NCI-H2171 treated with DMSO at 0.1 percent for 48 hours (cell line): ENCODE measurements at places on chromosomes 12 and 14.

- no peak for DNase-seq
These were observed 105.0 kb downstream of the SNAPC1 start for GRCh38 chr14:61866932-61867920.

- no peak for DNase-seq
These were observed 6.3 kb upstream of the NRIP2 start for GRCh38 chr12:2841056-2841650.

DNA sequence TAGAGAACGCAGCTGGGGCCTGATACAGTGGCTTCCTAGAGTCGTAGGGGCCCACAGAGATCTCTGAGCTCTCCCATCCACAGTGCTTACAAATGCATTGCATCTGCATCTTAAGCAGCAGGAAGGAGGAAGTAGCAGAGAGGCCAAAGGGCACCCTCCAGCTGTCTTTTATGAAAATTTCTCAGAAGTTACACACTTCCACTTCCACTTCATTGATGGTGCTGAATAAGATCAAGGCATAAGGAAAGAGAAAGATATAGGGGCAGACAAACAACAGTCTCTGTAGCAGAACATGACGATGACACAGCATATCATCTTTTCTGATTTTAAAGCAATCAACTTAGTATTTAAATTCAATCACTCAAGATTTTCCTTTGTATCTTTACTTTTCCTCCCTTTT is 51.6 kb upstream of the ABCC9 start:
- no peak for DNase-seq

GRCh38 chr12:32504591-32504990 is 105.2 kb downstream of the FGD4 start:
- no peak for DNase-seq

GRCh38 chr14:100593751-100594624 is 6.8 kb upstream of the BEGAIN start:
- DNase-seq, result no peak

DNA sequence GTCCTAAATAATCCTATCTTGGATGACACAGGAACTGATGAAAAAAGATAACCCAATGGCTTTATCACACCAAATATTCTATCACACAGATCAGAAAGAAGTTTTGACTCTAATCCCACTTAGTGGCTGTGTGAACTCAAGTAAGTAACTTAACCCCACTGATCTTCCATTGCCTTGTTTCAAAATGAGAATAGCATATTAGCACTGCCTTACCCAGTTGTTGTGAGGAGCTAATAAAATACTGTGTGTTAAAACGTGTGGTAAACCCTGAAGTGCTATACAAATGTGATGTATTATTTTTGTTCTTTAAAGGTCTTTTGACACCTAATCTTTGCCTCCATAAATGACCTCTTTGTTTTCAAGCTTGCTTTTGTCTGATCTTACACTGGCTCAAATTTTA is 60.9 kb upstream of the ARID2 start:
- no peak for DNase-seq

DNA sequence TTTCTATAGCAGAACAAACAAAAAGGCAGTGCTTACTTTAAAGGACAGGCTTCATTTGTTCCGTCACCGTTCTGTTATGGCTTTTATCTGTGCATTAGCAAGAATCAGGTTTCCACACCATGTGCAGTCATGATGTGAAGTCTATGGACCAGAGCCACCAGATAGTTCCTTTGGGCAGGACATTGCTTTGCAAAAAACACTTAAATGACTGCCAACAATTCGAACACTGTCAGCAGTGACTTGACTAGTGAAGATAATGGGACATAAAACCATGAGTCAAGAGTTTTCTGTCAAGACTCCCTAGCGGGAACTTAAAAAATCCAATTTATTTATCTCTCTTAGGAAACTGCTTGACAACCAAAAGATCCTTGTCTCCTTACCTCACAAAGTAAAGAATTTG is 80.3 kb downstream of the NKX2-1 start:
- DNase-seq, result peak; percentile 13

DNA sequence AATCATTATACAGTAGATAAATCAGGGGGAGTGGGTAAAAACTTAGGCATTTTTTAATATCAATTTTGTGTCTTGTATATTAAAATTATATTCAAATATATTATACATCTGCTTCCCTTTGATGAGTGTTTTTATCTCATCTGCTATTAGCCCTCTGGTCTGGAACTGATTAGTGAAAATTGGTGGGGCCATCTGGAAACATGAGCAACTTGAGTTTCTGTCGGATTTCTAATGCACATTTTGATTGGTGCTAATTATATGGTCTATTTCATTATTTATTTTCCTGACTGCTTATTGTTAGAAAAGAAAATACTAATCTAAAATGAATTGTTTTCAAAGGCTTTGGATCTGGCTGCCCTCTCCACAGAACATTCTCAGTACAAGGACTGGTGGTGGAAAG is 28.2 kb downstream of the TTC8 start:
- no peak for DNase-seq

- DNase-seq, result no peak
These were observed 411.4 kb downstream of the CCDC91 start for GRCh38 chr12:28601570-28602058.

DNA sequence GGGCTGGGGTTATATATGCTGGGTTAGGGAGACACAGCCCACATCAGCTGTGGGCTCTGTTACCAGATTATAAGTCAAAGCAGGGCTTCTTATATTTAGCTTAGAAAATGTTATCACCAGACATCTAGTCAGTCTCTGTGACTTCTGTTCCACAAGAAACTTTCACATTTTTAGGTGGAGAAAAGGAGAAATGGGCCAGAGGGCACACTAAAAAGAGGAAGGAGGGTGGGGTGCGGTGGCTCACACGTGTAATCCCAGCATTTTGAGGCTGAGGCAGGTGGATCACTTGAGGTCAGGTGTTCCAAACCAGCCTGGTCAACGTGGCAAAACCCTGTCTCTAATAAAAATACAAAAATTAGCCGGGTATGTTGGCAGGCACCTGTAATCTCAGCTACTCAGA is 28.0 kb upstream of the SLC38A1 start:
- no peak for DNase-seq

GRCh38 chr14:76955575-76956315 is 72.8 kb downstream of the IRF2BPL start:
- no peak for DNase-seq

GRCh38 chr14:103543721-103544387 is 14.9 kb downstream of the TRMT61A start:
- no peak for DNase-seq

DNA sequence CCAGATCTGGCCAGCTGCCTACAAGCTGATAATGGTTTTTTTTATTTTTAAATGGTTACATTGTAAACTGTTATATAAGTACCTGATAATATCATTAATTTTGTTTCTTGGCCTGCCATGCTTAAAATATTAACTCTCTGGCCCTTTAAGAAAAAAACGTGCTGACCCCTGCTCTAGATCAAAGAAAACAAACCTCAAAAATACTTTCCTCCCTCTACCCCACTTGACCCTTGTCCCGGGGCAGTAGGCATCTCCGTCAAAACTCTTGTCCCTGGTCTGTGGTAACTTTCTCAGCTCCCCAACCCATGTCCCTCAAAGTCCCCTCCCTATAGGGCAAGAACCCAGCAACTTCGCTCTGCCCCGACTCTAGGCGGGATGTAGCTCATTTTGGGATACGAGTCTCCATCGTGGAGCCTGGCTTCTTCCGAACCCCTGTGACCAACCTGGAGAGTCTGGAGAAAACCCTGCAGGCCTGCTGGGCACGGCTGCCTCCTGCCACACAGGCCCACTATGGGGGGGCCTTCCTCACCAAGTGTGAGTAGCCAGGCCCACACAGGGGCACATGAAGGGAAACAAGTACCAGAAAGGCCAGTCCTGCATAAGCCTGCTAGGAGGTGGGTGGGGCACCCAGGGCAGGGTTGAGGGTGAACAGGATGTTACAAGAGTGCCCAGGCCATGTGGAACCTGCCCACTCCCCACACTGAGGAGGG is 3.5 kb downstream of the RDH5 start:
- no peak for DNase-seq

- DNase-seq, result no peak
These were observed 134.8 kb downstream of the DUSP6 start for GRCh38 chr12:89217472-89217871.

DNA sequence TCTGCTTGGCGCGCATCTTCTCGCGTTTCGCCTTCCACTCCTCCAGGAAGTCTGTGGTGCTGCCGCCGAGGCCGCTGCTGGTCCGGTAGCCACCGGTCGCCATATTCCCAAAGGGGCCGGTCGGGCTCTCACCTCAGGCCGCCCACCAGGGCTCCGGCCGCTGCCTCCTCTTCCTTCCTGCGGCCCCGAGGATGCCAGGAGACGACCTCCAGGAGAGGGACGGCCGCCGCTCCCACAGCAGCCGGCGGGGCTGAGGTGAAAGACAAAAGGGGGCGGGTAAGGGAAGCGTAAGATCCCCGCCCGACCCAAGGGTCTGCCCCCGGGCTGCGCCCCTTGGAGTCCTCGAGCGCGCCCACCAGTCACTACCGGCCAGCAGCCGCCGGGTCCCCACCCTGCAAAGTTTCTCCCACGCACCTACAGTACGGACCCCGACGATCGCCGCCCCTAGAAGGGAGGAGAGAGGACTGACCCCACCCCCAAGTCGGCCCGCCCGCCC is 574 bp downstream of the PAWR start:
- no peak for DNase-seq

- no peak for DNase-seq
These were observed 14.1 kb downstream of the PYROXD1 start for GRCh38 chr12:21451529-21451928.

- peak; percentile 72 for DNase-seq
These were observed 86.8 kb upstream of the HIF1A start for GRCh38 chr14:61608245-61609165.

DNA sequence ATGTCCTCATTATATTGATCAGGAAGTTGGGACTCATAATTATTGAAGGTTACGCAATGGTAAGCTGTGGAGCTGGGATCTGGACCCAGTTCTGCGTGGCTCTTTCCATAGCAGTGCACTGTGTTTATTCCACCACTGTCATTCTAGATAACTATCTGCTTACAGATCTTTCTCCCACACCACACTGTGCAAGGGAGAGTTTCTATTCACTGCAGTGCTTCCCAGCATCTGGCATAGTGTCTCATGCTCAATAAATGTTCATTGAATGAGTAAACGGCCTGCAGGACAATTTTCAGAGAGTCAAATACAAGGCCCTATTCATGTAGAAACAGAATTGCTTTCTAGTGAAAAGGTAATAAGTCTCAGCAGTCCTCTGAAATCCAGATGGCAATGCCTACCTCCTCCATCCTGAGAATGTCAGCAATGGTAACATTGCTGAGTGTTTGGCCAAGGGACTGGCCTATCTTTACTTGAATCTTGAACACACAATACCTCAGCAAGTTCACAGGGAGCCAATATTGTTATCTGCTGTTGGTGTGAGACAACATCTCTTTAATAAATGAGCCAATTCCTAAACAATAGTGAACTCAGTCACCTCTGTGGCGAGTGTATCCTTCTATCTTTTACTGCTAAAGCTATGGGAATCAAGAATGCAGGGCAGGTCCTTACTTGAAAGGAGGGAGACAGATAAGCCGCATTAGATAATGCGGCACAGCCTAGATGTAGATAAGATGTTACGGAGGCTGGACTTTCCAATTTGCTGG is 332.4 kb upstream of the PRICKLE1 start:
- DNase-seq, result no peak

- no peak for DNase-seq
These were observed 45.1 kb upstream of the HMGA2 start for GRCh38 chr12:65779091-65779642.

- DNase-seq, result no peak
These were observed 6.1 kb downstream of the IFI27L2 start for GRCh38 chr14:94123296-94123695.

- DNase-seq, result no peak
These were observed 1.3 kb upstream of the ADGRD1 start for GRCh38 chr12:130952171-130952954.

DNA sequence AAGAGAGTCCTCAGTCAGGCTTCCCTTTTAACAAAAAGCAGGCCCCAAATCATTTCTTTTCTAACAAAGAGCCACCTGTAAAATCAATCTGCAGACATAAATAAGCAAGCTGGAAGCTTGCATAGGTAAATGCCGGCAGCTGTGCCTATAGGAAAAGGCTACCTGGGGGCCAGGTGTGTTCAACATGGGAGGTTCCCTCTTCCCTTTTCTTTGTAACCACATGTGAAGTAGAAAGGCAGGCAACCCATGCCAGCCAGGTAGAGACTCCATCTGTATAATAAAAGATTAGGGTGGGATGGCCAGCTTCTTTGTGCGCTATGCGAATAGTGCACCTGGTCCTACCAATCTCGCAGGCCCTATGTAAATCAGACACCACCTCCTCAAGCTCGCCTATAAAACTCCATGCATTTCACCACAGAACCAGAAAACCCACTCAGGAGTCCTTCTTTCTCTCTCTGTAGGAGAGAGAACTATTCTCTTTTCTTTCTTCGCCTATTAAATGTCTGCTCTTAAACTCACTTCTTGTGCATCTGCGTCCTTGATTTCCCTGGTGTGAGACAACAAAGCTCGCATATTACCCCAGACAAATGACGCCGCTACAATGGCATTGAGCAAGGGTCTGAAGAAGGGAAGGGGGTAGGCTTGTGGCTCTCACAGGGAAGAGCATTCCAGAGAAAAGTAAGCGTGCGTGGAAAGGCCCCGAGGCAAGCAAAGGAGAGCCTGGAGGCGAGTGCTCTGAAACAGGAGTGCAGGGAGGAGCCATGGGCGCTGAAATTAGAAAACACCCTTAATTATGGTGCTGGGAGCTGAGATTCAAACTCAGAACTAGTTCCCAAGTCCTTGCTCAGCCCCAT is 67.2 kb downstream of the TTC9 start:
- no peak for DNase-seq
